ENCODE measurements at places on chromosomes 7 and 10. TPM values are rescaled to one million over a fixed set of nuclear protein-coding genes. Genes with fewer than 3 reads are reported as not detected.

Gene LRRC61
- polyA plus RNA-seq = 3.6 TPM

Gene HSPB1
- polyA plus RNA-seq = 2,296 TPM

Gene TMEM229A
- not detected for polyA plus RNA-seq

Gene ASB4
- polyA plus RNA-seq = 42.2 TPM

Gene SEMA3E
- 6.0 TPM for polyA plus RNA-seq

Gene FXYD4
- 0.29 TPM for polyA plus RNA-seq

Gene BUB3
- 67.6 TPM for polyA plus RNA-seq

Gene NUTM2E
- polyA plus RNA-seq = 0.41 TPM

Gene ADD3
- 164 TPM for polyA plus RNA-seq

Gene ZNF33B
- 17.7 TPM for polyA plus RNA-seq

Gene ZCCHC24
- polyA plus RNA-seq = 59.4 TPM

Gene SPACDR
- polyA plus RNA-seq = 2.2 TPM

Gene TDRD1
- polyA plus RNA-seq = not detected

Gene ATP5MK
- polyA plus RNA-seq = 297 TPM

Gene LDB3
- 633 TPM for polyA plus RNA-seq

Gene PNLIP
- polyA plus RNA-seq = 0.12 TPM

Gene ZNHIT1
- polyA plus RNA-seq = 36.3 TPM

Gene NYAP1
- 1.7 TPM for polyA plus RNA-seq

Gene TCF7L2
- polyA plus RNA-seq = 53.4 TPM

Gene ACSL5
- 3.0 TPM for polyA plus RNA-seq

Gene HOXA5
- 11.9 TPM for polyA plus RNA-seq

Gene CALN1
- 1.3 TPM for polyA plus RNA-seq

Gene PLXDC2
- 49.4 TPM for polyA plus RNA-seq

Gene GDI2
- 292 TPM for polyA plus RNA-seq

Gene FFAR4
- 0.10 TPM for polyA plus RNA-seq

Gene GHRHR
- polyA plus RNA-seq = 2.3 TPM

Gene ADIRF
- 3.9 TPM for polyA plus RNA-seq

Gene ATP6V0A4
- polyA plus RNA-seq = 0.15 TPM

Gene GNB2
- 137 TPM for polyA plus RNA-seq

Gene TMEM139
- 0.79 TPM for polyA plus RNA-seq

Gene PAX4
- polyA plus RNA-seq = not detected

Gene OR2A1
- not detected for polyA plus RNA-seq

Gene ASB15
- 3.2 TPM for polyA plus RNA-seq

Gene CYP2C9
- polyA plus RNA-seq = not detected

Gene KLLN
- polyA plus RNA-seq = 0.45 TPM

Gene ITIH2
- polyA plus RNA-seq = 0.12 TPM

Gene PLCE1
- 25.3 TPM for polyA plus RNA-seq

Gene PHKG1
- 25.0 TPM for polyA plus RNA-seq

Gene GTPBP10
- not detected for polyA plus RNA-seq

Gene RBP4
- not detected for polyA plus RNA-seq

Gene FAM25A
- not detected for polyA plus RNA-seq

Gene OR2A42
- polyA plus RNA-seq = 0.52 TPM

Gene TBC1D12
- 13.8 TPM for polyA plus RNA-seq

Gene STOX1
- 2.3 TPM for polyA plus RNA-seq

Gene AS3MT
- 11.2 TPM for polyA plus RNA-seq

Gene TAS2R4
- 1.0 TPM for polyA plus RNA-seq

Gene CLRN3
- not detected for polyA plus RNA-seq

Gene ENTPD7
- not detected for polyA plus RNA-seq

Gene SPAM1
- polyA plus RNA-seq = not detected

Gene PRSS37
- not detected for polyA plus RNA-seq

Gene SPDYE5
- polyA plus RNA-seq = 0.86 TPM

Gene IDI2
- 0.44 TPM for polyA plus RNA-seq

Gene CYP3A7
- polyA plus RNA-seq = 9.4 TPM

Gene PTN
- polyA plus RNA-seq = 93.6 TPM

Gene HOXA4
- 27.3 TPM for polyA plus RNA-seq

Gene HOGA1
- 0.77 TPM for polyA plus RNA-seq

Gene SH2D4B
- polyA plus RNA-seq = not detected

Gene TBX20
- not detected for polyA plus RNA-seq

Gene NEBL
- 7.1 TPM for polyA plus RNA-seq

Gene CREB5
- polyA plus RNA-seq = 52.5 TPM
